ENCODE measurements at places on chromosomes 3 and 15.

DNA sequence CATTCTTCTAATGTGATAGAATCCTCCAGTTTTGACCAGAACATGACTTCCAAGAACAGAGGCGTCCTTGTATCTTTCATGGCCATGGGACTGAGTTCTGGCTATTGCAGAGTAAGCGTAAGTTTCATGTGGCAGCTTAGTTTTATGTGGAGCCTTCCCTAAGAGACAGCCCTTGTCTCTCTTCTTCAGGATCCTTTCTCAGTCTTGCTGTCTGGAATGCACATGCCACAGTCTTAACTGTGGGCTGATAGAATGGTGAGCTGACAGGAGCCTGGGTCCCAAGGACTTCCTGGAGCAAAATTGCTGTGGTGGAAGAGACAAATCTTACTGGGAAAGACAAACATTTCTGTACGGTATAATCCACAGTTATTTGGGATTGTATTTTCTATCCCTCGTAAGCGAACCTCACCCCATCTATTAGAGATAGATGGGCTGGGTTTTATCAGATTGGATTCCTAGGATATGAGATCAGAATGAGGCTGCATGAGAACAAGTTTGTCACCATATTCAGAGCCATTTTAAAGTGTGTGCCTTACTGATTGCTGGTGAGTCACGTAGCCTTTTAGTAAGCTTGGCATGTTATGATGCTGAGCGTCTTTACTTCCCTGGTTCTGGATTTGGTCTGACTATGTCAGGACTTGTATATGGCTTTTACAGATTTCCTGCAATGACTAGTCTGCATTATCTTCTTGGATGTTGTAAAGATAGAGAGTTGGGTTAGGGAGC, 32.8 kb downstream of the CDIN1 start:
- no peak for DNase-seq

DNA sequence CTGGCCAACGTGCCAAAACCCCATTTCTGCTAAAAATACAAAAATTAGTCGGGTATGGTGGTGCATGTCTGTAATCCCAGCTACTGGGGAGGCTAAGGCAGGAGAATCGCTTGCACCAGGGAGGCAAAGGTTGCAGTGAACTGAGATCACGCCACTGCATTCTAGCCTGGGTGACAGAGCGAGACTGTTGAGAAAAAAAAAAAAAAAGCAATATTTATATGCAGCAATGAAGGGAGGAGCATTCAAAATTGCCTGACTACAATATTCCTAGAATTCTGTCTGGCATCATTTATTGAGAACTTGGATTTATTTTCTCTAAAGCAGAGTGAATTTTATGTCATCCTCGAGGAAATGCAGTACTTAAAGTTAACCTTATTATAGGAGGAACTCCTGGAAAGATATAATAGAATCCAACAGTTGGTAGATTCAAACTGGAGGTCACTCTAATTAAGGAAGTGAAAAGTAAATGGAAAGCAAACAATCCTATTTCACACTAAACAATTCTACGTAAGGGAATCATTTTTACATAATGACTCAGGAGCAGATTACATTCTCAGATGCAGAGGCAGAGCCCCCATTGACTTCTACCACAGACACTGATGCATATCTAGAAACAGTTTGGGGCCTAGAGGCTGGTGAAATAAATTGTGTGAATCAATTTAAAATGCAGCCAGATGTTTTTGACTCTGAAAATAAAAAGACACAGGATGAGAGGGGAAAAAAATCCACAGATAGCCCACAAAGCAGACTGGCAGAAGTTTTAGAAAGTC, 82.1 kb upstream of the FHIT start:
- DNase-seq = no peak

DNA sequence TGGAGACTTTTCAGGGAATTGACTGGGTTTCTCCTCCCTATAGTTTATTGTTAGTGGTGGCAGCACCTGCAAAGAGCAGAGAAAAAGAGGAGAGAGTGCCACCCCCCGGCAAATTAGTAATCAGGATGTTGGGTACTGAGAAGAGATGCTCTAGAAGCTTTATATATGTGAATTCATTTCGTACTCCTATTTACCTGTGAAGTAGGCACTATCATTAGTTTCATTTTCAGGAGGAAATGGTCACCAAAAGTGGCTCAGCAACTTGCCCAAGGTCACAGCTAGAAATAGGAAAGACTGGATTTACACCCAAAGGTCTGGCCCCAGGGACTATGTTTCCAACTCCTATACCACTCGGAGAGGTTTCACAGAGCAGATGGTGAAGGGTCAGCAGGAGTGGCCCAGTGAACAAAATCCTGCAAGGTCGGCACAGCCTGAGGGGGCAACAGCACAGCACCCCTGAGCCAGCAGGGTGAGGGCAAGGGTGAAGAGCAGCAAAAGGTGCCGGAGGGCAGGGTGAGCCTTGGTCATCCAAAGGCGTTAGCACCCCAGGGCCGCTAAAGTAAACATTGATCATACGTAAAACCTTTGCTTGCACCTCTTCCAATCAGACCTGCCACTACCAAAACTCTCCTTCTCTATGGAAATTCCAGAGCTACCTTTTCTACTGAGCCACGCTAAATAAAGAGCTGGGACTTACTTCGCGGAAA, 23.6 kb downstream of the VGLL4 start:
- DNase-seq = no peak

GRCh38 chr15:30068326-30068725, 14.4 kb upstream of the GOLGA8J start:
- DNase-seq = no peak

DNA sequence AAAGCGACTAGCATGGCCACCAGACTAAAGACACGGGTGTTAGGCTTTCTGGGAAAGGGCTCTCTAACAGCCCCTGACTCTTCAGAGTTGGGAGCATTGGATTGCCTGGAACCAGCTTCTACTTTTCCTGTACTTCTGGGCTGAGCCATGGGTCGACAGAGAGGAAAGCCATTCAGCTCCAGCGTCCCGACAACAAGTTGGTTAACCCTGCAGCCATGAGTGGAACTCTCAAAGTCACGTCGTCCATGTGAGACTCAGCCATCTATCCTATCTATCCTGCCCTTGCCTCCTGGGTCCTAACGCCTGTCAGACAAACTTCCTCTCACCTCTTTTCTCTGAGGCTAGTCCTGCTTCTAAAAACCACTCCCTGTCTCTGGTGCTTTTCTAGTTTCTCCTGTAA, 32.6 kb upstream of the TBC1D5 start:
- DNase-seq = no peak
